ENCODE measurements at places on chromosomes 12 and 14.

DNA sequence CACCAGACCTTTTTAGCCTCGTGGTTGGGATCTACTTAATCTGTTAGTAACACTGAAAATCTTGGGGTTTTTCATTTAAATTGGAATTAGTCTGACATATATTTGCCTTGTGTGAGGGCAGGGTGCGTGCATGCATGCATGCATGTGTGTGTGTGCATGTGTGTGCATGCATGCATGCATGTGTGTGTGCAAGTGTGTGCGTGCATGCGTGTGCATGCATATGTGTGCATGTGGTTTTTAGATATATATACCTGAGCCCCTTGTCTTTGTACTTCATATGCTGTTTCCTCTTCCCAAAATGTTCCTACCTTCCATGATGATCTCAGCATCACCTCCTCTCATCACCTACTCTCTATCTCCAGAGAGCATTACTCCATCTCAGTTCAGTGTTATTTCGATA lies 66.3 kb upstream of the BCL11B start:
- DNase-seq: no peak

DNA sequence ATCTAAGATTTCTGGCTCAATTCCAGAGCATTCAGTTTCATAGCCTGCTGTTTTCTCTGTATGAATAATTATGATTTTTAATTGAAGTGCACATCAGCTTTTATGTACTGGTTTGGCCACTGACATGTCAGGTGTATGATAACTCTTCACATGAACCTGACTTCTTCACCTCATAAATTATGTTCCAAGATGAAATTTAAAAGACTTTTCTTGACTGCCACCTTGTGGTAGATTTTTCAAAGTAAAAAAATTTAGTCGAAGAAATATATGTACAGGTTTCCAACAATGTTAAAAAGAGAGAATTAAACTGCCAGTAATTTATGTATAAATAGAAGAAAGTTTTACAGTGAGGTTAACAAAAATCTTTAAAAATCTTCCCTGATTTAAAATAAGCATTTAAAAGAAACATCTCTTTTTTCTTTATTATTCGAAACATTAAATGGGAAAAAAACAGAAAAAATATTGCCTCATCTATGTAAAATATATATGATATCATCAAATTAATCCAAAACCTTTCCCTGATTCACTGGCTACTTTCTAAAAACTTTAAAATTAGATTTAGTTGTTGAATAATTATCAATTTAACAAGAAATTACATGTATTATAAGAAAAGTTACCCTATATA lies 124.9 kb upstream of the ATXN7L3B start:
- no peak for DNase-seq

GRCh38 chr14:90644882-90645281 lies 171.3 kb downstream of the TTC7B start:
- peak; percentile 94 for DNase-seq

DNA sequence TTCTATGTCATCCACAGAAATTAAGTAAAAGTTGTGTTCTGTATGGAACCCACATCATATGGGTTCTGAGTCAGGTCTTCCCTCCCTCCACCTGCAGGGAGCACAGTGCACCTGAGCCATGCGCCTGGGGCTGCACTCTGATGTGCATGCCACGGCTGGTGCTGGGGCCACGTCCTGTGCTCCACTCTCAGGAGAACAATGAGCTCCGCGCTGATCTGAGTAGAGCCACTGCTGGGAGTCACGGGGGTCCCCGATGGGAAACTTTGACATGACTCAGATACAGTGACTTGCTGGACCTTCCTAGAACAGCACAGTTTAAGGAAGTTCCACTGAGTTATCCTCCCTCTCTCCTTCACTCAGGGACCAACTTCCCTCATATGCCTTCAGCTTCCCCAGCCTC lies 683.4 kb downstream of the TMEM121 start:
- DNase-seq: no peak

- DNase-seq: peak; percentile 98
Measured at GRCh38 chr14:51846631-51847488, 13.6 kb upstream of the GNG2 start.

- DNase-seq: no peak
Measured at GRCh38 chr12:53171725-53172329, 8.7 kb upstream of the ZNF740 start.

DNA sequence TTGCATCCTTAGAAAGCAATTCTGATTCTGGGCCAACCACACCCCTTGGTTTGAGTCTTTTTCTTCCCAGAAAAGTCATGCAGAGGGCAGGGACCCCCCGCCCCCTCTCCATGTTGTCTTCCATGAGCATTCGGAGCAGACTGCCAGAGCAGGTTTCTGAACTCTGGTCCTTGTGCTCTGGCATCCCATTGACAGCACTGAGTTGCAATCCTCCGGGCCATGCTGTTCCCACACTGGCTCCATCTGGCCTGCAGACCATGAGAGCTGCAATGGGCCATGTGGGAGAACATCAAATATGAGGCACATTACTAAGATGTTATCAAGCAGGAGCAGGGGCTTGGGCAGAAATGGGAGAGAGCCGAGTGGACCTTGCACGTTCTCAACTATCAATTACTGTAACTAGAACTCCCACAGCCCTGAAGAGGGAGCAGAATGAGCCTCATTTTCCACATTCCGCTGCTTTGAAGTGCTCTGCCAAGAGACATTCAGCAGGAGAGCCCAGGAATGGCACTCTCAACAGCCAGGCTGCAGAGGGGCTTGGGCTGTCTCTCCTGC lies 157.4 kb downstream of the STXBP6 start:
- no peak for DNase-seq

GRCh38 chr14:24054646-24055045 lies 2.8 kb downstream of the CARMIL3 start:
- no peak for DNase-seq

DNA sequence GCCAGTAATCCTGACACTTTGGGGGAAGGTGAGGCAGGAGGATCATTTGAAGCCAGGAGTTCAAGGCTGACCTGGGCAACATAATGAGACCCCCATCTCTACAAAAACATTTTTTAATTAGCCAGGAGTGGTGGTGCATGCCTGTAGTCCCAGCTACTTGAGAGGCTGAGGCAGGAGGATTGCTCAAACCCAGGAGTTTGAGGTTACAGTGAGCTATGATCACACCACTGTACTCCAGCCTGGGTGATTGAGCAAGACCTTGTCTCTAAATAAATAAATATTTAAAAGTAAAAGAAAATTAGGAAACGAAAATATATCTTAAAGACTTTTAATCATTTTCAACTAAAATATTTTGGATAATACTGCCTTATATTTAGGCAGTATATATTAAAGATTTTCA lies 25.9 kb downstream of the CKB start:
- no peak for DNase-seq

DNA sequence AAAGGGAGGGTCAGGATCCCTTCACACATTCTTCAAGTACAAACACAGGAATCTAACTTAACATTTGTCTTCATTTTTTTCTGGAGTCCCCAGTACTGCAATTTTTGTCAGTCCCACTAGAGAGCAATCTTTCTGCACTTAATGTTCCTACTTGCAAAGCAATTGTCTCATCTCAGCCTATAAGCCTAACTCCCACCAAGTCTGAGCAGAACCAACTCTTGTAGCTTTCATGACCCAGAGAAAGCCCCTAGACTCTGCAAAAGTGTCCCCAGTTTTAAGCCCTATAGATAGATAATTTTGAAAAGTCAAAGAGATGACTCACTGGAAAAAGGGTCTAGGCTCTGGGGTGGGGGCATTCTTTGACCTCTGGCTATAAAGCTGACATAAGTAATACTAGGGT lies 1.8 kb upstream of the ZBTB39 start:
- no peak for DNase-seq

DNA sequence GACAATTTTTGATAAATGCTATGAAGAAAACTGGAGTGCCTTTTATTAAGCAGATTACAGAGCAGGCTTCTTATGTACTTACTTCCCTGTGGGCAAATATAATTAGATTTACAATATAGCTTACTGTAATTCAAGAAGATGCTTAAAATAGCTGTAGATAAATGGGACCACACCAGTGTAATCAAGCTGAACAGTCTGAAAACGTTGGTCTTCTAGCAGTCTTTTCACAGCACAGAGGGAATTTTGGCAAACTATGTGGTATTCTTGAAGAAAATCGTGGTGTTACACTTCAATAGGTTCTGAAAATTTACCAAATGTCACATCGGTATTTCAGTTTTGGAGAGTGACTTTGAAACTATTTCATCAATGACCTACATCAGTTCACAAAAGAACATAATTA lies 47.7 kb downstream of the SLC16A7 start:
- DNase-seq: no peak

- no peak for DNase-seq
Measured at GRCh38 chr12:114678718-114679117, 5.3 kb downstream of the TBX3 start.

DNA sequence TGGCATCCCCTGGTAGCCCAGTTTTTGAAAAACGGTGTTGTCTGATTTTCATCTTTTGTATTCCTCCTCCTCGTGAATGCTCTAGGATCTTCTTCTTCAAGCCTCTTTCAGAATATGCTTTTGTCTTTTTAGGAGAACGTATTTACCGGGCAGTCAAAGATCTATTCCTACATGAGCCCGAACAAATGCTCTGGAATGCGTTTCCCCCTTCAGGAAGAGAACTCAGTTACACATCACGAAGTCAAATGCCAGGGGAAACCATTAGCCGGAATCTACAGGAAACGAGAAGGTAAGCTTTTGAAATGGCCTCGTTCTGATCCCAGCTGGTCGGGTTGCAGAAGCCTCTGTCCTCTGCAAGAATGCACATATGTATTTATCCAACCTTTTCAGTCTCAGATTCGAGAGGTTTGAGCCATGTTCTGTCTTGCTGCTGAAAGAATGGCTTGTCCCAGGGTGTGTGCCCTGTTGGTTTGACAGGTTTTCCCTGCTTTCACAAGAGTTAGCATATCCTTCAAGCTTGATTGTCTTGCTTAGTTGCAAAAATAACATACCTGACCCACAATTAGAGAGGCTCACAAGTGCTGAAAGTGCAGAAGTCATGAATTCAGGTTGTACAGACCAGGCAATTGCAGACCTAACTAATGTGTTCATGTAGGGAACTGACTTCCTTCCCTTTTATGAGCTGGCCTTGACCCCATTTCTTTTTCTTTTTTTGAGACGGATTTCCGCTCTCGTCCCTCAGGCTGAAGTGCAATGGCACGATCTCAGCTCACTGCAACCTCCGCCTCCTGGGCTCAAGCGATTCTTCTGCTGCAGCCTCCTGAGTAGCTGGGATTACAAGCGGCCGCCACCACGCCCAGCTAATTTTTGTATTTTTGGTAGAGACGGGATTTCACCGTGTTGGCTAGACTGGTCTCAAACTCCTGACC lies 6.8 kb downstream of the KMT5A start:
- no peak for DNase-seq

- DNase-seq: no peak
Measured at GRCh38 chr14:39428118-39428517, 4.1 kb downstream of the FBXO33 start.

- no peak for DNase-seq
Measured at GRCh38 chr12:108235197-108235984, 103.7 kb downstream of the CMKLR1 start.

DNA sequence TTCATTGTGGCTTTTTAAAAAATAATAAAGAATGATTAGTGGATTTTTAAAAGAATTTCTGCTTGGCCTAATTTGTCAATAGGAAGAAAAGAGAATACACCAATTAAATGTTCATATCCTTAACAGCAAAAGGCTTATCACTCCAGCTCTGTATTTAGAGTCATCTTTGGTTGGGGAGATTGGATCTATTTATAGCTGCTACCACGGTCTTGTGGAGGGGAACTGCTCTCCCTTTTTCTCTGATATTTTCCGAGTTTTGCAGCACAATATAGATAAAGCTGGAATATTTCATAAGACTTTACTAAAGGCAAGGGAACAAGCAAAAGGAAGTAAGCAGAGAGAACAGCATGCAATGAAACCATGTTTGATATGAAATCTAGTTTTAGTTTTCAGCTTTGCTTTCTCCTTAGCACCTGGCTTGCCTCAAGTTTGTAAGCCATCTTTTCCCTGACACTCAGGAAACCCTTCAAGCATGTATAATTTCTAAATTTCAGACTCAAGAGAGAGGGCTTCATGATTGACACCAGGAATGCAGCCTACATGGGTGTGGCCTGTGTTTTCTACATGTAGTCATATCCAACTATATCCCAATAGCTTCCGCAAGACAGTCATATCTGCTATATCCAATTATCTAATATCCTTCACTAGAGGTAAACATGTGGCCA lies 35.2 kb downstream of the BRMS1L start:
- DNase-seq: no peak

DNA sequence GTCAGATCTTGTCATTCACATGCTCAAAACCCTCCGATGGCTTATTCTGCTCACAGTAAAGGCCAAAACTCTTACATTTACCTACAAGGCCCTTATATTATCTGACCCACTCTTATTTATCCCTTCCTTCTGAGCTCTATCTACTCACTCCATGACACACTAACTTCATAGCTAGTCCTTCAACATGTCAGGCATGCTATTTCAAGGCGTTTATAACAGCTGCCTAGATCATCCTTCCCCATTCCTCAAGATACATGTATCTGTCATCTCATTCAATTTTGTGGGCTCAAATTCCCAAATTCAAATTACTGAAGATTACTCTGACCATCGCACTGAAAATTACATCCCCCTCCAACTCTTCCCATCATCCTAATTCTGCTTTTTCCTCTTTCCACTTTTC lies 6.9 kb downstream of the MIS18BP1 start:
- no peak for DNase-seq

DNA sequence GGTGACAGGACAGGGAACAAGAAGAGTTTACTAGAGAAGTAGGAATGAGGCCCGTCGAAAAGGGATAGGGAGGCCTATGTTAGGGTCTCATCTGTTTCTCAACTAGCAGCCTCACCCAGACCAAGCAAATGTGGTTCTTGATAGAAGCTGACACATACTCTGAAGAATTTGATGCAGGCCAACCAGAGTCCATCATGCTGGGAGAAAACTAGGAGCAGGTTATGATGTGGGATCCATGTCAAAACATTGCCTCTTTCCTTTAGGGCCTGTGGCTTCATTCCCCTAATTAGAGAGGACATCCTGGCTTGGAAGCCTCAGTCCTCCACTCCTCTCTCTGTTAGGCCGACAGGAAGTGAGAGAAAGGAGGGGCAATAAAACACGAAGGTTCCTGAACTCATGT lies 122.8 kb downstream of the NTF3 start:
- no peak for DNase-seq

DNA sequence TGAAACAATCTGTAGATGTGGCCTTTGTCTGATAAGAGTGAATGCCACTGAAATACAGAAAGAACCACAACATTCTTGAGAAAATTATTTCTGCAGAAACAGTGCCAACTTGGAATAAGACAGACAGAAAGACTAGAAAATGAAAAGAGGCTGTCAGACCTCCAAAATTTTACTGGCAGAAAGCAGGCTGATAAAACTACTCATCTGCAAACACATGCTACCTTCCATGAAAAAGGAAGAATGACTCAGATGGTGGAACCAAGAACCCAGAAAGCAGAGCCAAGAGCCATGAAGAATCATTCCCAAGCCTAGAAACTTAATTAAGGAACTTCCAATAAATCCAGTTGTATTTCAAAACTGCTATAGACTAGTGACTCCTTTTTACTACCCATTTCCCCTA lies 31.9 kb upstream of the OSBPL8 start:
- DNase-seq: no peak

DNA sequence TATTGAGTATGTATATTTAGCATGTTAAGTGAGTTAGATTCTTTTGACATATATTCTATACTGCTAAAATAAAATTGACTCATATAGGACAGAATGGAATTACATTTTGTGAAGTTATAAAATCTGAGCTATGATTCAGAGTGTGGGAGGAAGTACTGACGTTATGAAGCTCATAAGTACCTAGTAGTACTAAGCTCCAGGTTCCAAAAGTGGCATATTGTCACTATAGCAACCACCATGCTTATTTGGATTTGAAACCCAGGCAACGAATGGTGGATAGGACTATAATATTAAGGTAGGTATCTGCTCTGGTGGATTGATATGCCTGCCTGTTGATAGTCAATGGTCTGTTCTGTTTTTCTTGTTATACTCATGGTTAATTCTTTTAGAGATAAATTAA lies 2.2 kb upstream of the FBXO33 start:
- no peak for DNase-seq
